ENCODE measurements at places on chromosomes 12 and 14.

DNA sequence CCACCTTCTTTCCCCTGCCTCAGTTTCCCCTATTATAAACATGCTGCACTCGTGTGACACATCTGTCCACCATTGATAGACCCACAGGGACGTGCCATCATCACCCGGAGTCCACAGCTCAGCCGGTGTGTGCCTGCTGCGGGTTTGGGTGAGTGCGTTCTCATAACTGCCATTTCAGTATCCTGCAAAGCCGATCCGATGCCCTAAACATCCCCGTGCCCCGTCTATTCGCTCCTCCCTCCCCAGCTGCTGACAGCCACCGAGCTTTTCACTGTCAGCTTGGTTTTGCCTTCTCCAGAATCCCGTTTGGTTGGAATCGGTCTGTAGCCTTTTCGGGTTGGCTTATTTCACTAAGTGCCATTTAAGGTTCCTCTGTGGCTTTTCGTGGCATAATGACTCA is 3.9 kb downstream of the LRCOL1 start:
- no peak for DNase-seq

DNA sequence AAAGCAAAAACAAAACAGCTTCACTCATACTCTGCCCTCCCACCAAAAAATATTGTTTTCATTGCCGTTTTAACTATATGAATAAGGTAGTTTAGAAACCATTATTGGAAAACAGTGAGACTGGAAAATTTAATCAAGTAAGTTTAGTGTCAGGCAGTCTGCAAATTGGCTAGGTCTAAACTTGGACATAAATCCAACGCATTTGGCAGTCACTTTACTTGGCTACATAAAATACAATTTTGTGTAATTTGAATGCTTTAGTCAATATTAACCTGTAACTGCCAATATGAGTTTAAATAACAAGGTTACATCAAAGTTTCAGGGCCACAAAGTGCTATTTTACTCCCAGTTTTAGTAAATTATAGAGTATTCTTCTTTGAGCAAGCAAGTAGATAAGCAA is 202.3 kb upstream of the SLC38A2 start:
- no peak for DNase-seq

DNA sequence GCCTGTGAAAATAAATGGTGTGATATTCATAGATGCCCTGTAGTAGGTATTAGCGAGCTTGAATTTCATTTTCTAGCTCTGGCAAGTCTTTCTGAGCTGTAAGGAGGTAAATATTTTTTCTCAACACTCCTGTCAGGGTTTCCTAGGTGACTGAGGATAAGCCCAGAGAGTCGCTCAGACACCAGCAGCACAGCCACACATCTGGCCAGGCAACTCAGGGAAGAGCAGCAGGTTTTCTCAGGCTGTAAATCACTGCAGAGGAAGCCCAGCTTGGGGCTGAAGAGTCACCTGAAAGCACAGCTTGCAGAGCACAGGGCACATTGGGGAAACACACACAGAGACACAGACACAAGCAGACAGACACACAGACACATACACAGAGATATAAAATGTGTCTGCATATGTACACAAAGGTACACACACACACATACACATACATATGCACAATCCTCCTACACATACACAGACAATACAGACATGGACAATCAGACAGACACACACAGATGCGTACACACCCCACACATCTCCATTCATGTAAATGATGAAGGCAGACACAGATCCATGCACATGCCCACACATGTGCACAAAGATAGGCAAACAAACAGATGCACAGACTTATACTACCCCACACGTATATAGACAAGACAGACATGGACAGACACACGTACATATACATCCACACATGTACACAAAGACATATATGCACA is 232.0 kb upstream of the TMTC1 start:
- DNase-seq: no peak

GRCh38 chr12:64568298-64568697 is 42.0 kb upstream of the RASSF3 start:
- DNase-seq: no peak

- peak; percentile 11 for DNase-seq
Observed at GRCh38 chr14:64337888-64338615, 43.9 kb upstream of the ESR2 start.

DNA sequence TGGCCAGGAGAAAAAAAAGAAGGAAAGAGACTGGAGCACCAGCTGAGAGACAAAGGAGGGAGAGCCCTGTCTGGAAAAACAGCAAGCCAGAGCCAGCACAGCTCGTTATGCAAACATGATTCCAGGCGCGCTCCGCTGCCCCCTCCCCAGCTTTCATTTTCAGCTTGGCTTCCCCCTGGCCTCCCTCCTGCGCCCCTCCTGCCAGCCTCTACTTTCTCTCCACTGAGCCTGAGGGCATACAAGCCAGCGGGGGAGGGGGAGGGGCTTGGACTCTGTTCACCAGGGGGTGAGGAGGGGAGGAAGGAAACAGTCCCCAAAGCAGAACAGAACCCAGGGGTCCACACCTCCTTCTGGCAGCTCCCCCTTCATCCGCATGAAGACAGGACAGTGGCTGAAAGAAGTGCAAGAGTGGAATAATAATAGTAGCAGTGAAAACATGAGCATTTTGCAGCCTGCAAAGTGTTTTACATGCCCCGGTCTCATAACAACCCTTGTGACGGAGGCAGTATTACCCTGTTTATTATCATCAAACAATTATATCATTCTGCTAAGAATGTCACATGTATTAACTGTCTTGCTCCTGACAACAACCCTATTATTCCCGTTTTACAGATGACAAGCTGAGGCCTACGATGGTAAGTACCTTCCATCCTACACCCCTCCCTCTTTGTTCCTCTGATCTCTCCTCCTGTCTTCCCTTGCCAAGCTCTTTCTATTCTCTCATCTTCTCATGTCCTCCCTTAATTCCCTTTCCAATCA is 24.2 kb downstream of the SMUG1 start:
- DNase-seq: no peak

GRCh38 chr12:56129206-56129941 is 1.3 kb downstream of the ESYT1 start:
- no peak for DNase-seq

DNA sequence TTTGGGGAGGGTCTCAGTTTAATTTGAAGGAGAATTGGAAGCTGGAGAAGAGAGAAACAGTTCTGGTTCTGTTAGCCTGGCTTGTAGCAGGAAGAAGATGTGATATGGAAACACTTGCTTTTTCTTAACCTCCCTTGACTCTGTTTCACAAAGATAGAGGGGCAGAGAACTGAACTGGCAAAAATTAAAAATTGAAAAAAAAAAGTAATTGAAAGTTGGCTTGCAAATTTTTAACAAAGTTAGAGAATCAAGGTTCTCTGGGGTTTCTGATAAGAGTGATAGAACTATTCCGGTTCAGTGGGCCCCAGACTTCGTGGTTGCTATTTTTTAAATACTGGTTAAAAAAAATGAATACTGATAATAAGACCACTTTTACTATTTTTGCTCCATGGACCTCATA is 2.8 kb downstream of the CRADD start:
- DNase-seq: no peak

Data from GM04503 (cell line).